Spinal cord (tissue), 10 donors: ENCODE measurements at places on chromosomes 4 and X. TPM values are rescaled to one million over a fixed set of nuclear protein-coding genes. Genes with fewer than 3 reads are reported as not detected.

GRCh38 chr4:155667222-155667567 lies 547 bp downstream of the GUCY1A1 start:
- peak; percentile 42 for DNase-seq

DNA sequence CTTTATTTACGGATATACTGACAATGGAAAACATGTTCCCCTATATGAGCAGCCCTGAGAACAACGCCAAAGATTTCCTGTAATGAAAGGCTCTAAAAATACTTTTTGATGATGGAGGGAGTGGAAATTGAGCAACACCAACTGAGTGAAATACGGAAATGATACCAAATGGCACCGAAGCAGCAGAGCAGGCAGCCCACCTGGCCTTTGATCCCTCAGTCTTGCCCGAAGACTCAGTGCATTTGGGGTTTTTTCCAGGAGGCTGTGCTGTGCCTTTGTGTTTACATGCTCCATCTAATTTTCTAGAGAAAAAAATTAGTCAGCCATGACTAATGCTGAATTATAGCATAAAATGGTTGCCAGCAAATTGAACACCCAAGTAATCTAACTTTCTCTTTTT lies 169.9 kb upstream of the RBPJ start:
- no peak for DNase-seq

- no peak for DNase-seq
Observed at GRCh38 chr4:138290805-138291204, 48.7 kb upstream of the SLC7A11 start.

DNA sequence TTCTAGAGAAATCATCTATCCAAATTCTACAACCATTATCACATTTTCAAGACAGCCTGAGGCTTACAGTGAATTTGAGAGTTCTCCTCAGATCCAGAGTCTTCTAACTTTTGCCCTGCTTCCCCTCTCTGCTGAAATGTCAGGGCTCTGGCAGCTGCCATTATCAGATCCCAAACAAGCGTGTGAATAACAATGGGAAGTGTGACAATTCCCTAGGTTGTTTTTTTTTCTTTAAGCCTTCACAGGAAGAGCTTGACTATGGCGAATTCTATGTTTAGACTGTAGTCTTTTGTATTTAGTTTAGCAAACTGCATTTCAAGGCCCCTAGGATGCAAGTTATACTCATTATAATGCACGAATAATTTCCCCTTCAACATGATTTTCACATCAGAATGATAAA lies 61.3 kb upstream of the KDR start:
- no peak for DNase-seq

GRCh38 chr4:180946188-180946587 lies 1297.0 kb upstream of the TENM3 start:
- no peak for DNase-seq

- no peak for DNase-seq
Observed at GRCh38 chr4:48102303-48102702, 31.7 kb downstream of the TXK start.

Gene OCIAD2
- 16.4 TPM for total RNA-seq

Gene FABP2
- total RNA-seq: not detected
